ENCODE measurements at places on chromosomes 3 and 15.

DNA sequence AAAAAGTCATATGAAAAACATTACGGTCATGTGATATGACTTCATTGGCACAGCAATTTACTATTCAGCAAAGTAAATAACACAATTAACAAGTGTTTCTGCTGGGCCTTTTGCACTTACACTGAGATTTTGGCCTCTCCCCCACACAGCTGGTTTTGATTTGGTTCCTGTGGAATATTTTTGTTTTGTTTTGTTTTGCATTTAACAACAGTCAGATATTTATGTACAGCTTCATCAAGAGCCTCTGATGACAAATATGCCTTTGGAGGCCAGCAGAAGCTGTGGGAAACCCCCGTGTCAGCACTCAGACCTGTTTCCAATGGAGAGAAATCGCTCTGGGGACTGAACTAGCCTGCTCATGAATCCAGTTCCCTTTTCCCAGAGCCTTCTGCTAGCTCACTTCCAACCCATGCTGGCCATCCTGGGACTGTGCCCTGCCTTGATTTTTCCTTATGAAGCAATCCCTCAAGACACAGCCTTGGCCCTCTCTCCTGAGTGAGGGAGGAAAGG is 161.9 kb downstream of the ATG7 start:
- DNase-seq = peak; percentile 33

DNA sequence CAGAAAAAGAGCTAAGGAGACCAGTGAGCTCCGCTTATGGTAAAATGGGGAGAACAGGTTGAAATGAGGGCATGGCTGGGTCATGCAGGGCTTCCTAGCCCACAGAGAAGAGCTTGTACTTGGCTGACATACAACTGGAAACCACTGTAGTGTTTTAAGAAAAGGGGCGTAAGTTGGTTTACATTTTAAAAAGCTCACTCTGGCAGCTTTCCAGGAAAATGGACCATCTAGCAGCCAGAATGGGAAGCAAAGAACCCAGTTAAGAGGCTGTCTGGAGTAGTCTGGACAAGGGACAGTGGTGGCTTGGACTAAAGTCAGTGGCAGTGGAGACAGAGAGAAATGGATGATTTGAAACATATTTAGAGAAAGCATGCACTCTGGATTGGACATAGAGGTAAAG is 1.9 kb downstream of the MORC1 start:
- DNase-seq = no peak

GRCh38 chr15:38048001-38048455 is 113.6 kb downstream of the TMCO5A start:
- no peak for DNase-seq

DNA sequence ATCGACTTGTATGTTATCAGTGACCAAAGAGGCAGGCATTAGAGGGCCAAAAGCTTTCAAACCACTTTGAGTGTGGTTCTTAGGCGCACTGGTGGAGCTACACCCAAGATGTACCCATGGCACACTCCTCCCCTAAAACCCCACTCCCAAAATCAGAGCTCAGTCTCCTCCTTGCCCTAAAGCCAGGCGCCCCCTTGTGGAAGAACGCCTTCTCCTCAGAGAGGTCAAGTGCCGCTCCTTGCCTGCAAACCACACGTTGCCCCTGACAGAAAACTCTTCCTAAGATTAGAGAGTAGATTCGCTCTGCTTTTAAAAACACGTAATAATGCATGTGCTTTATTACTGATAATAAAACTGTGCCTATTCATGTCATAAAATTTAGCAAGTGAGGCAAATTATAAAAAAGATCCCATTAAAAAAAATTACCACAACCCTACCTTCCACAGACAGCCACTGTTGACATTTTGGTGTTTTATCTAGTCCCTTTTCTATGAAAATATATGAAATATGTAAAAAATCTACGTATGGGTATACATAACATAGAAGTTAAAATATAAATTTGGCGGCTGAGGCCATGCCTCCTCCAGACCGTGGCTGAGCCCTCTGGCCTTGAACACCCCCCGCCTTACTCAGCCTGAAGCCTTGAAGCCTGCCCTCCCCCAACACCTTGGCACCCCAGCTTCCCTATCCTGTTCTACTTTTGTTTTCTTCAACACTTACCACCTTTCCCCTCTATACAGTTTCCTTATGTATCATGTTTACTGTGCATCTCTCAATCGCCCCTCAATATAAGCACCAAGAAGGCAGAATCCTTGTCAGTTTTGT is 33.5 kb downstream of the BCL2L10 start:
- no peak for DNase-seq

DNA sequence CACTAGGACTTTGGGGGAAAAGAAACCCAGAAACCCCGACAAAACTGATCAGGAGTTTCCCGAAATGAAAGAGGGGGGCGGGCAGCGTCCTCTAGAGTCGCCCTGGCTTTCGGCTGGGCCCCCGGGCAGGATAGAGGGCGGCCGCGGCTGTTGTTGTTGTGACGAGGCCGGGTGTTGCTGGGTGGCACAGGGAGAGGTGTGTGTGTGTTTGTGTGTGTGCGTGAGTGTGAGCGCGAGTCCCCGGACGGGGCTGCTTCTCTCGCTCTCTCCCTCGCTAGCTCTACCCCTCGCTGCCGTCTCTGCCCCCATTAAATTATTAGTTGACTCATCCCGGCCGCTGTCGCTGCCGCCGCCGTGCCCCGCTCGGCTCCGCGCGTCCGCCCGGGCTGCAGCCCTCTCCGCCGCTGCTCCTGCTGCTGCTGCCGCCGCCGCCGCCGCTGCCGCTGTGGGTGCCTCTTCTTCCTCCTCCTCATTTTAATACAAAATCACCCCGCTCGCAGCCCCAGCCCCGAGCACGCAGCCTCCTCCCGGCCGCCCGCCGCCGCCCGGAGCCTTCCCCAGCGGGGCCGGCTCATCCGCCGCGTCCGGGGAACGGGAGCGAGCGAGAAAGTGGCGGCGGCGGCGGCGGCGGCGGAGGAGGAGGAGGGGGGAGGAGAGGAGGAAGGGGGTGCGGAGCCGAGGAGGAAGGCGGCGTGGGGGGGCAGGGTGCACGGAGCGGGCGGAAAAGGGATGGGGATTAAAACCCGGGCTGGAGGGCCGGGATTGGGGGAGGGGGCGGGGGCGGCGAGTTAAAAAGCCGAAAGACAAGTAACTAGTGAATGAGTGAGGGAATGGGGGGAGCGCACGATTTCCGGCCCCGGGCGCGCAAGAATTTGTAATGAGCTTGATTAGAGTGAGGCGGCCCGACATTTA is at the start of gene SATB1:
TSS of gene SATB1 (minus strand) at position 611 of the 912 bp plus-strand sequence. CDS start 4,372 bp downstream, outside the sequence.
- DNase-seq = peak; percentile 19

DNA sequence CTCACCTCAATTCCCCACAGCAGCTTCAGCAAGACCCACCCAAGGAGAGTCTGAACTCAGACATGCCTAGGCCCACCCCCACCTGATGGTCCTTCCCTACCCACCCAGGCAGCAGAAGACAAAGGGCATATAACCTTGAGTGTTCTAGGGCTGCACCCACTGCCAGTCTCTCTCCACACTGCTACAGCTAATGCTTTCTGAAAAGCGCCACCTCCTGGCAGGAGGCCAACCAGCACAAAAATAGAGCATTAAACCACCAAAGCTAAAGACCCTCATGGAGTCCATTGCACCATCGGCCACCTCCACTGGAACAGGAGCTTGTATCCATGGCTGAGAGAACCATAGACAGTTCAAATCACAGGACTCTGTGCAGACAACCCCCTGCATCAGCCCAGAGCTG is 11.3 kb upstream of the RPL39L start:
- DNase-seq = no peak

GRCh38 chr15:71251584-71252043 is 136.3 kb downstream of the THSD4 start:
- DNase-seq = peak; percentile 37

GRCh38 chr3:16849229-16849628 is 35.5 kb upstream of the PLCL2 start:
- DNase-seq = peak; percentile 50
